Sigmoid colon (tissue), 7 donors: ENCODE measurements at places on chromosomes 12 and 14.

DNA sequence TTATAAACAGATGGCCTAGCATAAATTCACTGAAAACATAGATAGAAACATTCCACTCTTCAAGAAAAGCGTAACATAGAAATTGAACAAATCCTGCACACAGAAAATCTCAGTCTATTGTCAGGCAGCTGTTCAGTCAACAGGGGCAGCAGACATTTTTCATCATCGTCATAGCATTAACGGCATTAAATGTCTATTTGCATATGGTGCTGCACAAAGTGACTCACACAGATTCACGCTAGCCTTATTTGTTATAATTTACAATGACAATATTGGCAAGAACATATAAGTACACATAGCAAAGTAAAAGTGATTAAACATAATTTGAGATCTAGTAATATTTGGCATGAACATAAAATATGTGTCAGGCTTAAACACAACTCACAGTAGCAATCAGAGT is 95.7 kb downstream of the CEP128 start:
- DNase-seq: no peak

GRCh38 chr12:132471011-132471857 is 18.7 kb upstream of the FBRSL1 start:
- no peak for DNase-seq

- DNase-seq: no peak
These were observed 23.4 kb upstream of the IPO8 start for GRCh38 chr12:30719060-30719459.

- DNase-seq: peak; percentile 87
These were observed 5.0 kb upstream of the SLC25A47 start for GRCh38 chr14:100317912-100318808.

DNA sequence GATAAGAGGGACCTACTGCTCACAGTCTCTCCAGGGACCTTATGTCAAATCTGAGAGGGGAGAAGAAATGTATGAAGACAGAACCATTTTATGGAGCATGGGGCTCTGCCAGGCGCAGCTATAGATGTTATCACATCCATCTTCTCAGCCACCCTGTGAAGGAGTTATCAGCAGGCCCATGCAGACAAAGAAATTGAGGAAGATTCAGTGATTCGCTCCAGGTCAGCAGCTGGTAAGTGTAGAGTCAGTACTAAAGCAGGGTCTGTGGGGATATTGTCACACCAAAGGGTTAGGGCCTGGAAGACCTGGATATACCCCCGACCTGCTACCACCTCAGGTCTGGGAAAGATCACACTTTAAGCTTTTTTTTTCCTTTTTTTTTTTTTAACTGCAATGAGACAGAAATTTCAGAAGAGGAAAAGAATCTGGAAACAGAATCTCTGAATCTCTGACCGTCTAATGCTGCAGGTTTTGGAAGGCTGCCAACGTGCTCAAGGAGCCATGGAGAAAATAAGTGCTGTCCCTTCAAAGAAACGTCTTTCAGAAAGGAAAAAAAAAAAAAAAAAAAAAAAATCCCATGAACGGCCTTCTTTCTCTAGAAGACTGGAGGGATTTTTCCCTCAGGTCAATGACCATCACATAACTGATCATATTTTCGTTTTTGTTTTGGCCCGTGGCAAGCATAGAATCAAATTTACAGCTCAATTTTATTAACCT is 73.3 kb upstream of the PLEKHG7 start:
- DNase-seq: peak; percentile 71

DNA sequence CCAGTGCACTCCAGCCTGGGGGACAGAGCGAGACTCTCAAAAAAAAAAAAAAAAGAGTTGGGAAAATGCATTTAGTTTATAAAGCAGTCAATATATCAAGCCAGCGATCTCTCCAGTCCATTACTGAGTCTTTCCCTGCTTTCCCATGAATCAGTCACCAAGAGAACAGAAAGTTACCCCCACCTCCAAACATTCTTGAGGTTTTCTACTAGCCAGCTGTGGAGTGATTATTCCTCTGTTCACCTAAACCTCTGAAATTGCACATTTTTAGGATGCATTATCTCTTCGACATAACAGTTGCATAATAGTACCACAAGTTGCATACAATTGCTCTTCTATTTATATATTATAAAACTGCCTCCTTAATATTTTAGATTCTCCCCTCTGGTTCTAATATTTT is 134.8 kb upstream of the DIO3 start:
- no peak for DNase-seq

- no peak for DNase-seq
These were observed 227.7 kb upstream of the HMGA2 start for GRCh38 chr12:65596514-65597091.

DNA sequence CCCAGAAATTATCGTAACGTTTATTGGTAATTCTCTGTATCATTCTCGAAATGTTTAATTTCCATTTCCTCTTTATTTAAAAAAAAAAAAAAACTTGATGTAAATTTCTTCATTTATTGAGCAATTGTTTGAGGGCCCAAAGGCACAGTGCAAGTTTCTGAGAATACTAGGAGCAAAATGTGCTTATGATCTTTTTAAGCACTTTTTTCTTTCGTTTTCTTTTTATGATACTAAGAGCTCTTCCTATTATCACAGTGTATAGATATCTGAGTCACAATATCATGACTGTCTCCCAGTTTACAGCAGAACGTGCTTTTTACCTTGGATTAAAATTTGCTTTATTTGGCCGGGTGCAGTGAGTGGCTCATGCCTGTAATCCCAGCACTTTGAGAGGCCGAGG is 5.6 kb downstream of the ATP2A2 start:
- DNase-seq: no peak

- no peak for DNase-seq
These were observed 274.2 kb downstream of the ETNK1 start for GRCh38 chr12:22899184-22899583.

- DNase-seq: no peak
These were observed 38.5 kb downstream of the C12orf75 start for GRCh38 chr12:105369014-105369413.

- no peak for DNase-seq
These were observed 31.5 kb upstream of the BHLHE41 start for GRCh38 chr12:26156201-26156871.

GRCh38 chr12:26058308-26058707 is 66.5 kb downstream of the BHLHE41 start:
- no peak for DNase-seq

DNA sequence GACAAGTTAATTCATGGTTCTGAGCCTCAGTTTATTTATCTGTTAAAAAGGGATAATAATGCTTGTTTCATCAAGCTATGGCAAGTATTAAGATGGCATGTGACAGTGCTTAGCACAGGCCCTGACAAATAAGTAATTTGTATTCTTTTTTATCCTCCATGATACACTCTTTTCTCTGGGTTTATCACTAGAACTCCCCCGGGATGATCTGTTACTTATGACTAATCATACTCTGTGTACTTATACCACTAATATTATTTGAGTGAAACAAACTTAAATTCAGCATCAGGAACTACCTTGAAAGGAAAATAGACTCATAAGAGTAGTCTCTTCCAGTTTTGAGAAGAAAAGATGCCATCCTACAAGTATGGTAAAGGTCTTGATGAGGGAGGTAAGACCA is 283.8 kb downstream of the PAWR start:
- no peak for DNase-seq

DNA sequence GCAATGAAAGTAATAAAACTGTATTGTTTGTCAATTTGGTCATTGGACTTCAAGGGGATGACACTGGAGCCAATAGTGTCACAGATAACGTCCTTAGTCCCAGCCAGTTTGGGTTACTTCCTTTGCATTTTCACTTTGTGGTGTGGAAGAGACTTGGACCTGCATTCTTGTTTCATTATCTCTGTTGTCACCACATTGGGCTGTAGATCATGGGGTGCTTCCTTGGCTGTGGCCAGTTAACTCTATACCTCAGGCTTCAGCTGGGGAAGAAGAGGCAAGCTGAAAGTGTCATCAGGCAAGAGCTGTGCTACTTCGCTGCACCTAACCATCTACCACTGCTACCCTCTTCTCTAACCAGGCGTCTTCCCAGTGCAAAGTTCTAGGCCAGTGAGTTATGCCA is 15.1 kb upstream of the CISTR start:
- no peak for DNase-seq

- DNase-seq: no peak
These were observed 26.0 kb upstream of the ATP2A2 start for GRCh38 chr12:110254971-110255540.

DNA sequence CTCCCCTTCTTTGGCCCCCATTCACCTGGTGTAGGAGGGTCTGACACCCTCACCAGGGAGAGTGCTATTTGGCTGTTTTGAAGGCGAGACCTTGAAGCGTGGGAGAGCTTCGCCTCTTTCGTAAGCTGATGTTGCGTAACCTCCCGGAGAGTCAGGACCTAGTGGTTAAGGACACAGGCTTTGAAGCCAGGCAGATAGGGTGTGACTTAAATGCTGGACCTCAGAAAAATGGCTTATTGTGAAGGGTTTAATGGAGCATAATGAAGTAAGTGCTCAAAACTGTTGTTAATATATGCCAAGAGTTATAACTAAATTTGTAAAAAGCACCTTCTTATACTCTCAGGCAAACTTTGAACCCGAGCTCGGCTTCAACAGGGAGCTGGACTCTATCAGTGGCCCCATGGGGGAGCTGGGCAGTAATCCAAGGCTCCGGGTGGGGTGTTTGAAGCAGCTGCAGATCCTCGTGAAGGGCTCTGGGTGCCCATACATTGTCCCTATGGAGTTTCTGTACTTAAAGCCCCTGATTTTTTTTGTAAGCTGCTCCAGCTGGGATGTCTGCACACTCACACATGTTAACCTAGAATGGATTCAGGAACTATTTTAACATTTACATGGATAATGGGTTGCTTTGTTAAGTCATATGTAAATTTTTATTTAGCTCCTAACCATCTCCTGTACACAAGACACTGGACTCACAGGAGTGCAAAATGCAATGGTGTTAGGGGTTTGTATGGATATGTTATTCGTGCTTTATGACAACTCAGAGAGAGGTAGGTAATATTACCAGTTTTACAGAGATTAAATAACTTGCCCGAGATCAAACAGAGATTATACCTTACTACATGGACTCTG is 26.0 kb downstream of the PPFIBP1 start:
- peak; percentile 94 for DNase-seq

GRCh38 chr12:70194076-70194475 is 49.2 kb upstream of the CNOT2 start:
- no peak for DNase-seq

DNA sequence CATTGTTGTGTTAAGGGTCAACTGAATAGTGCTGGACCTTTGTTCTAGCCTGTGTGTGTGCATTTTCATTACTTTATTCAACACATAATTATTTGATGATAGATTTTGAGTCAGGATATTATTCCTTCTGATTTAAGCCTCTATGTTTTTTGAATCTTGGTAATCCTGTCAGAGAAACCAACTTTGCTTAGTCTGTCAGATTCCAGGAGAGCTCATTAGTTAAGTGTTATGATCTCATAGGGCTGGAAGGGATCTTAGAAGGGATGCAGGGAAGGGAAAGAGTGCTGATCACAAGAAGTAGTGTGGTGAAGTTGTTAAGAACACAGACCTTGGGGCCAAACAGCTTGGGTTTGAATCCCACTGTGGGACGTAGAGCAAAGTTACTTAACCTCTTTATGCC is 52.9 kb downstream of the SCN8A start:
- DNase-seq: no peak

- DNase-seq: no peak
These were observed 52.0 kb upstream of the OSBPL8 start for GRCh38 chr12:76611533-76611932.

DNA sequence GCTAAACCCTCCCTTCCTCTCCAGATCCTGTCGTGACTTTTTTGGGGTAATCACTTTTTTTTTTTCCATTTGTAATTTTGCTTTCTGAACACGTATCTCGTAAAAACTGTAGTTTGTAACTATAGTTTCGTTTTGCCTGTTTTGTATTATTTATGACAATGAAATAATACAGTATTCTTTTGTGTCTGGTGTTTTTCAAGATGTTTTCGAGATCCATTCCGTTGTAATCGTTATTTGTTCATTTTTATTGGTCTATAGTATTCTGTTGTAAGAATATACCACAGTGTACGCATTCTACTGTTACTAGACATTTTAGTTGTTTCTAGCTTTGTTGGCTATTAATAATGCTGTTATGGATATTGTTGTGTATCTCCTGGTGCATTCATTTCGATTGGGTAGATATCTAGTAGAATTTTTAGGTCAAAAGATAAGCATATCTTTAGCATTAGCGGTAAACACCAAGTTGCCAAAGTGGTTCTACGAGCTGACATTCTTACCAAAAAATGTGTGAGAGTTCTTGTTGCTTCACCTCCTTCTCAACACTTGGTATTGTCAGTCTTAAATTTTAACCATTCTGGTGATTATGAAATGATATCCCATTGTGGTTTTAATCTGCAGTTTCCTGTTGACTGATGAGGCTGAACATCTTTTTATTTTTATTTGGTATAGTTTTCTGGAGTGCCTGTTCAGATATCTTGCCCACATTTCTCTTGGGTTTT is 92.3 kb upstream of the EVL start:
- no peak for DNase-seq
